Activated CD8-positive, alpha-beta memory T cell treated with anti-CD3 and anti-CD28 coated beads for 48 hours (primary cell): ENCODE measurements at places on chromosomes 12 and 14.

- no peak for DNase-seq
These were observed 264.2 kb downstream of the TMEM132C start for GRCh38 chr12:128531170-128531569.

DNA sequence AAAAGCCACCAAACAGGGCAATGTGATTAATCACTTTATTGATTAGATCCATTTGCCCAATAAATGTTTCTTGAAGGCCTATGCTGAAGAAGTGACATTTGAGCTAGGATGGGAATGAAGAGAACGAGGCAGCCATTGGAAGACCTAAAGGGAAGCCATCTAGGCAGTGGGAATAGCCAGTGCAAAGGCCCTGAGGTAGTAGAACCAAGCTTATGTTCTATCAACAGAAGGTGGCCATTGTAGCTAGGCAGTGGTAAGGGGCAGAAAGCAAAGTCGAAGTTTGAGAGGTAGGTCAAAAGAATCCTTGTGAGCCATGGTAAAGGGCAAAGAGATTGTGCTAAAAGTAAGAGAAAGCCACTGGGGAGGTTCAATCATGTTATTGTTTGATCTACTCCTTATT lies 173.1 kb downstream of the ITPR2 start:
- DNase-seq: no peak

DNA sequence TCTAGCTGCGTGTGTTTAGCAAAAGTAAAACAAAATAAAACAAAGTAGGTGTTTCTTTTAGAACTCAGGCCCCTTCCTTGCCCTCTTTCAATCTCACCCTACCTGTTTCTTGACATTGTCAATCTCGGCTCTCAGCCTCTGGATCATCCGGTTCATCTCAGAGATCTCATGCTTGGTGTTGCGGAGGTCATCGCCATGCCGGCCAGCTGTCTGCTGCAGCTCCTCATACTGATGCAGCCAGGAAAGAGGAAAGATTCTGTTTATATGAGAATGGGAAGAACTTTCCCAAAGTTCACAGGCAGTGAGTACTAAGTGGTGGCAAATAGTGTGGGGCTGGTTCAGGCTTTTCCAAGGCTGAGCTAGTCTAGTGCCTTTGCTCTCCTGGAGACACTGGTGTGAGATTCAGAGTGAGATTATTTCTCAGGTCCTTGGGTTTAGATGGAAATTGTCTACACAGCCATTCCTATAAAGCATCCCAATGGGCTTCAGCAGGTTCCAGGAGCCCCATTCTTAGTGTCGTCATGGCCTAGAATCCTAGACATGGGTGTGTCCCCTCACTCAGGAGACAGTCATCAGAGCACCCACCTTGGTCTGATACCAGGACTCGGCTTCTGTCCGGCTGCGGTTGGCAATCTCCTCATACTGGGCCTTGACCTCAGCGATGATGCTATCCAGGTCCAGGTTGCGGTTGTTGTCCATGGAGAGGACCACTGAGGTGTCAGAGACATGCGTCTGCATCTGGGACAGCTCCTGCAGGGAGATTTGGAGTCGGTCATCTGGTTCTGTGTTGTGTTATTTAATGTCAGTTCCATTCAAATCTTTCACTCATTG lies 3.0 kb downstream of the KRT5 start:
- no peak for DNase-seq

DNA sequence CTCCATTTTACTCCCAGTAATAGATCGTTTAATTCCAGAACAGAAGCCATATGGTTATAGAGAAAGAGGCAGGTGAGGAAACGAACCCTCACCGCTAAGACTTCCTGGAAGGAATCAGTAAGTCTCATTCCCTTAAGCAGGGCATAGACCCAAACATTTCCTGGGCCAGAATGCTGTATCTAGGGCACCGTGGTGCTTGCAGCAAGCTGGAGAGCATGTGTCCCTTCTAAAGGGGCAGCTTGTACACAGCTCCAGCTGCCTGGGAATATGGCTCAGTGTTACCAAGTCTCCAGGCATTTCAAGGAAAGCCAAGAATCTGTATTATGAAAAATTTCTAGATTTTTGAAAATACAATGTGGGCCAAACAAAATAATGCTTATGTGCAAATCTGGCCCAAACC lies 73.4 kb downstream of the PPM1H start:
- DNase-seq: no peak

- DNase-seq: no peak
These were observed 96.6 kb downstream of the CCDC60 start for GRCh38 chr12:119431151-119431550.
